ENCODE measurements at places on chromosomes 6 and 20.

DNA sequence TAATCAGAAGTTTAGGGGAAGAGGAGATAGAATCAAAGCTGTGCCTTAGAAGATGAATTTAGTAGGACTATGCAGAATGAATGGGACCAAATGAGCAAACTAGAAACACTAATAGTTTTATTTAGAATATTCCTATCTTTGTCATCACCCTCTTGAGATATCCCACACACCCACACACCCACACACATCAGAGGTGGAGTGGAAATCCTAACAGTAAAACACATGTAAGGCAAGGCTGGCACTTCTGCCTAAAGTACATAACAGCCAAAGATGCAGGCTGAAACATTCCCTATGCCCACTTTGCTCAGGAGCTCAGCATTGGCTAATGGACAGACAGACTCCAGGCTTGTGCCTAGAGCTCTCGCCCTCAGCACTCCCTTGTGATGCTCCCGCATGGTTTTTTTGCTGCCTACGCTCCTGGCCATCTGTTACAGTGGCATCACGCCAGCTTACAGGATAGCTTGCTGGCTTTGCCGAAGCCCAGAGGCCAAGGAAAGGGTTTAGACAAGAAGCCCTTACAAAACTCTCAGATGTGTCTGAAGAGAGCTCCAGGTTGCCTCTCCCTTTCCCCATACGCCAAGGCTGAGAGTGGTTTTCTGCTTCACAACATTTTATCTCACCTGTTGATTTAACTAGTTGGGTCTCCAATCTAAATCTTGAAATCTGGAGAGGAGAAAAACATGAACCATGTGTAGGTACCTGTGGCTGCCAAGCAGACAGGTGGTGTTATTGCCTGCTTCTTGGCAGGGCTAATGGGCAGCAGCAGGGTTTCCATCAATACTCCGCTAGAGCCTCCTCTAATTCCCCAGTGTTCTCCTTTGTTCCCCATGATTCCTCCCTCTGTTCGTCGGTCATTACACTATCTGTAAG is 282.6 kb upstream of the ID4 start:
- DNase-seq, result no peak

DNA sequence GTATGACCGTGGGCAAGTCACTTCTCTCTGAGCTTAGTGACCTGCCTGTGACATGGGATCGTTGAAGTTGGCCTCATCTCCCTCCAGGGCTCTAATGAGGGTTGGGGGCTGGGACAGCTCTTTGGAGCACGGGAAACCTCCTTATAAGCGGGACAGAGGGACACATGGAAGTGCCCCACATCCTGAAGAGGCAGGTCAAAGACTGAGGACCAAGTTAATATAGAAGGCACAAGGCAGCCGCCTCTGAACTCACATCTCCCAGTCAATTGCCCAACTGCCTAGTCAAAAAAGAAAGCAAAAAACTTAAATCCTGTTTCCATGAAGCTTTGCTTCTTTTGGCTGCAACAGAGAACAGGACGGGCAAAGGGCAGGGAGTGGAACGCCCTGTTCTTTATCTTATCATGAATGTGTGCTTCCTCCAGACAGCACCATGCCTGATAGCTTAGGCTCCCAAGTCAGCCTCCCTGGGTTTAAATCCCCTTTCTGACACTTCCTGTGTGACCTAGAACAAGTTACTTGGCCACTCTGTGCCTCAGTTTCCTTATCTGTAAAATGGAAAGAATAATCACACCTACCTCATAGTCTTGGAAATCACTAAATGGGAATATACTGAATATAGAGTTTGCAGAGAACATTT is 27.1 kb downstream of the LBP start:
- DNase-seq, result no peak

GRCh38 chr6:96755096-96755495 is 82.2 kb downstream of the GPR63 start:
- no peak for DNase-seq

DNA sequence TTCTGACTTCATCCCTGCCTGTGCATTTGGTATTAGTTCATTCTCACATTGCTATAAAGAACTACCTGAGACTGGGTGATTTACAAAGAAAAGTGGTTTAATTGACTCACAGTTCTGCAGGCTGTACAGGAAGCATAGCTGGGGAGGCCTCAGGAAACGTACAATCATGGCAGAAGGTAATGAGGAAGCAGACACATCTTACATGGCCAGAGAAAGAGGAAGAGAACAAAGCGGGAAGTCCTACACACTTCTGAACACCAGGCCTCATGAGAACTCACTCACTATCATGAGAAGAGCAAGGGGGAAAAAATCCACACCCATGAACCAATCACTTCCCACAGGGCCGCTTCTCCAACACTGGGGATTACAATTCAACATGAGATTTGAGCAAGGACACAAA is 303.9 kb downstream of the CBLN4 start:
- no peak for DNase-seq

GRCh38 chr6:32623693-32624092 is 13.5 kb upstream of the HLA-DQA1 start:
- no peak for DNase-seq

DNA sequence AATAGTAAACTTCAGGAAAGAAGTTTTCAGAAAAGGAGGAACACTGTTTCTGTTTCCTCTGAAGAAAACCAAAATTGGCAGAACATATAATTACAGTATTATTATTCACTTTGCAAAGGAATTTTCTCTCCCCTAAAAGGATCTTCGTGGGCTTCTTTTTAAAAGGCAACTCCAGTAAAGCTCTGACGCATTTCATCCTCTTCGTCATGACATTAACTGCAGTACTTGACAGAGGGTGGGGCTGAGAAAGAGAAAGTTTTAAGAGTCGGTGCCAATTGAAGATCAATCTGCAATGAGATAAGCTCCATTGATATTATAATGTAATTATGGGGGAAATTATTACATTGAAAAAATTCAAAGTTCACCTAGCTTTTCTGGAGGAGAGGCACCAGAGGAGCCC is 75.8 kb downstream of the MYB start:
- DNase-seq, result no peak

- DNase-seq, result no peak
Observed at GRCh38 chr20:63082939-63083735, 76.4 kb upstream of the BHLHE23 start.

DNA sequence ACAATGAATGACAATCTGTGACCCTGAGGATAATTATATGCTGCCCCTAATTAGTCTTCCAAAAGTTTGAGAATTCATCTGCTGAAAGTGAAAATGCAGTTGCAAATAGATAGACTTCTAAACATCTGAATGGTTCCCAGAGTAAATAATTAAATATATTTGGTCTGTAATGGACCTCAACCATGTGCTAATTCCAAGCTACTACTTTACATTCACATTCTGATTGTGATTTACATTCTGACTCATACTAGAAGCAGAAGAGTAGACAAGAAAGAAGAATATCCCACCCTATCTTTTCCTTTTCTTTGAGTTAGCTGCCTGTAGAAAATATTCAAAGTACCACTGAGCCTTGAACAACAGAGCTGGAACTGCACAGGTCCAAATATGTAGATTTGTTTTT is 80.8 kb downstream of the PTPRK start:
- no peak for DNase-seq

GRCh38 chr6:69917834-69918233 is 51.5 kb downstream of the COL19A1 start:
- peak; percentile 10 for DNase-seq

GRCh38 chr6:27726619-27727023 is 185.6 kb downstream of the OR2B2 start:
- no peak for DNase-seq

GRCh38 chr6:35600659-35601125 is 88.0 kb upstream of the TULP1 start:
- DNase-seq, result no peak

- no peak for DNase-seq
Observed at GRCh38 chr6:82246802-82247504, 591 bp downstream of the IBTK start.

GRCh38 chr6:10140136-10140535 is 274.7 kb downstream of the TFAP2A start:
- DNase-seq, result no peak

GRCh38 chr6:145212813-145213212 is 522.5 kb downstream of the EPM2A start:
- DNase-seq, result no peak

DNA sequence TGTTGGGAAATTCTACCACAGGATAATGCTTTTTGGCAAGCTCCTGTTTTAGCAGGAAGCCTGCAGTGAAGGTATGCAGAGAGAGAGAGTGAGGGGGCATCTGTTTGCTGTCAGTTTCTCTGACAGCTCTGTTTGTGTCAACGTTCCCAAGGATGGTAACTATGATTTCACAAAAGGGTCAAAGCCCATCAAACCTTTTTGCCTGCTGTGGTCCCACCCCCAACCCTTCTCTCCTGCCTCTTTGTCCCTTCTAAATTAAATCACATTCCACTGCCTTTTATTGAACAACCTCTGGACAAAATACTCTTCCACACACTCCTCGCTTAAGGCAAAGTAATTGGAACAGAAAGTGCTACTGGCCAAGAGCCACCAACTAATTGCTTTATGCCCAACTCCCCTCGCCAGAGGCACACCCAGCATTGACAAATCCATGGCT is 128.3 kb downstream of the TSHZ2 start:
- DNase-seq, result no peak

GRCh38 chr6:142444881-142445301 is 143.1 kb downstream of the ADGRG6 start:
- no peak for DNase-seq

DNA sequence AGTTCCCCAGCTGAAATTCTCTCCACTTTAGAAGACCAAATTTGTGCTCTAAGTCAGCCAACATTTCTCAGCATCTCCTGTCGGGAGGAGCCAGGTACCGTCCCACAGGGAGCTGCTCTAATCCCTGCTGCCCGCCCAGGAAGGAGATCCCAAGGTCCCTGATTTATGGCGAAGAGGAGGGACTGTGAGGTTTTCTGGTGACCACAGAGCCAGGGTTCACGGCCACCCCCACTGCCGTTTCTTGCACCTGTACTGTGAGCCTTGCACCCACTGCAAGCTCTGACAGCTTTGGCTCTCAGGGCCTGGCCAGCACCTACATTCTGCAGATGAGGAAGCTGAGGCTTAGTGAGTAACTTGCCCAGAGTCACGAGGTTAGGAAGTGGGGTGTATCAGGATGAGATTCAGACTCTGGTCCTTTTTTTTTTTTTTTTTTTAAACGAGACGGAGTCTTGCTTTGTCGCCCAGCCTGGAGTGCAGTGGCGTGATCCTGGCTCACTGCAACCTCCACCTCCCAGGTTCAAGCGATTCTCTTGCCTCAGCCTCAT is 34.9 kb downstream of the FOXC1 start:
- DNase-seq, result no peak

DNA sequence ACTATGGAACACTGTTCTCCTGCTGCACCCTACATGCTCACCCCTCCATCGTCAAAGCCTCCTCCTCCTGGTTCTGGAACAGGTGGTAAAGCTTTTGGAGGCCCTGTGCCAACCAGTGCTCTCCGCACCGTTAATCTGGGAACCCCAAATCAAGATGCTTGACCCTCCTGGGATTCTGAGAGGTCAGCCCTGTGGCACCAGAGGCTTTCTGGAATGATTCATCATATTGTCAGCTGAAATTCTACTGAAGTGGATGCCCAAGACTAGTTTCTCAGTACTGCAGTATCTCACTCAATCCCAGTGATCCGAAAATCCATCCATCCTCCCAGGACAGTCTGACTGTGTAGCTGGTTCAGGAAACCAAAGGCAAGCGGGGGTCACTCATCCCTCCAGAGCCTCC is 92.7 kb downstream of the TRERF1 start:
- no peak for DNase-seq

DNA sequence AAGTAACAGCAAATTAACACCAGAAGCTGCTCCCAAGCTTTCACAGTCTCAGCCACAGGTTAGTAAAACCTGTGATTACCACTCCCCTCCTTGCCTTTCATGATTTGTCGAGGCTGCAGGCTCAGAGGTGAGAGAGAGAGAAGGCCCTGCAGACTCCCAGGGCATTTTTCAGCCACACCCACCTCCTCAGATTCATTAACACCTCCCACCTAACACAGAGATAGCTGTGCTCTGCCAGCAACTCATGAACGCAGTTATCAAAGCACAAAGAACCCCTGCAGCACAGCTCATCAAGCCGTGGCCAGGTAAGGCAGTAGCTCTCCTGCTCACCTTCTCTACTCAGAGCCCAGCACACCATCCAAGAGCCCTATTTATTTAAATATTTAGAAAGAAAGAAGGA is 27.1 kb downstream of the F13A1 start:
- no peak for DNase-seq

DNA sequence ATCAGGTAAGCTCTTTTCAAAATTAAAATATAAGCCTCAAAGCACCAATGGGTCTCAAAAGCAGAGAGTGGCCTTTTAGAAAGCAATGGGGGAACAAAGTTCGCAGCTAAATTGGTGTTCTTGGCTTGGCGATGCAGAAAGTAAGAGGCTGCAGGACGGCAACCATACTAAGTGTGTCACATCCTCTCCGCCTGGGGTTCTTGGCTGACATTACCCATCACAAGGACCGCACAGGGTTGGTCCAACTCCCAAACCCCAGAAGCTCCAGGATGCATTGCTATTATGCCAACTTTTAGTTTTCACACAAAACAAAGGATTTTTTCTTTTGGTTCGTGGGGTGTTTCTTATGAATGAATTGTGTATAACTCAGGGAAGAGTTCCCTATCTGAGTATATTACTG is 124.8 kb downstream of the PRKN start:
- no peak for DNase-seq

GRCh38 chr20:44735816-44736169 is 9.9 kb upstream of the KCNK15 start:
- no peak for DNase-seq

DNA sequence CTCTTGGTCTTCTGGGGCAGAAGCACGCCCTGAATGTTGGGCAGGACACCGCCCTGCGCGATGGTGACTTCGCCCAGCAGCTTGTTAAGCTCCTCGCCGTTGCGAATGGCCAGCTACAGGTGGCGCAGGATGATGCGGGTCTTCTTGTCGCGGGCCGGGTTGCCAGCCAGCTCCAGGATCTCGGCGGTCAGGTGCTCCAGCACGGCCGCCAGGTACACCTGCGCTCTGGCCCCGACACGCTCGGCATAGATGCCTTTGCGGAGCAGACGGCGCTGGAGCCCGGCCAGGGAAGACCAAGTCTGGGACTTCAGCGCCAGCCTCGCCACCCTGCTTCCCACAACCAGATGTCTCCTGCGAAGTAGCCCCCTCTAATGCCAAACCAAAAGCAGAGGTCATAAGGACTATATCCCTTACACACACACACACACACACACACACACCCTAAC is 8.0 kb upstream of the SLC17A3 start:
- DNase-seq, result no peak

DNA sequence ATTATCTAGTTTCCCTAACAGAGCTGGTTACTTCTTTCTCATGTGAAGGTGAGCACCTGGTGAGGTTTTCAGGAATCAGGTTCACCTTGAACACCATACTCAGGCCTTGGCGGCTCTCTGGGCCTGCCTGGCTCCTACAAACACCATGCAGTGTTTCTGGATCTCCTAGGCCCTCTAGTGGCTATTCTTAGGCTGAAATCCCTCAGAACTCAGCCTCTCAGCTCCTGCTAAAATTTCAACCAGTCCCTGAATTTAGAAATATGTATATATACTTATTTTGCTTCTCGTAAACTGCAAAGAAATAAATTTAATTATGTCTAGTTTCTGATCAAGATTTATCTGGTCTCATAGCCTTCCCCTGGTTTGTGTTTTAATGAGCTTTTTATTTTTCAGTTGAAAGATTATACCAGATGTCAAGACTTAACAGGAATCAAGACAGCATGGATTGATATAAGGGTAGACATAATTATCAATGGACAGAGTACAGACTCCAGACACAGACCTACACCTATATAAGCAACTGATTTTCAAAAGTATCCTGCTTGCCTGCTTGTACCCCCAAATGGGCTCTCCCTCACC is 55.9 kb downstream of the ANKEF1 start:
- DNase-seq, result no peak

Measured in AG04449 (cell line).